ENCODE measurements at places on chromosomes 5 and 9. TPM values are rescaled to one million over a fixed set of nuclear protein-coding genes. Genes with fewer than 3 reads are reported as not detected.

The PCDHA13 gene
- total RNA-seq = not detected

The IRX1 gene
- not detected for total RNA-seq

The OR13J1 gene
- not detected for total RNA-seq

The GBA2 gene
- total RNA-seq = 62.8 TPM

The FOXI1 gene
- not detected for total RNA-seq

Data from psoas muscle (tissue), 8 donors.